ENCODE measurements at places on chromosomes 1 and 21.
A peak's percentile ranks its signal among the peaks of the same experiment; 100 is the strongest.

GRCh38 chr1:107536266-107536665 lies 395.4 kb downstream of the NTNG1 start:
- DNase-seq: no peak
- no peaks in the 10 kb centered on the region for H3K36me3 ChIP-seq
- H3K27ac ChIP-seq: no peak overlapping the region
- no peaks in the 10 kb centered on the region for H3K4me1 ChIP-seq

DNA sequence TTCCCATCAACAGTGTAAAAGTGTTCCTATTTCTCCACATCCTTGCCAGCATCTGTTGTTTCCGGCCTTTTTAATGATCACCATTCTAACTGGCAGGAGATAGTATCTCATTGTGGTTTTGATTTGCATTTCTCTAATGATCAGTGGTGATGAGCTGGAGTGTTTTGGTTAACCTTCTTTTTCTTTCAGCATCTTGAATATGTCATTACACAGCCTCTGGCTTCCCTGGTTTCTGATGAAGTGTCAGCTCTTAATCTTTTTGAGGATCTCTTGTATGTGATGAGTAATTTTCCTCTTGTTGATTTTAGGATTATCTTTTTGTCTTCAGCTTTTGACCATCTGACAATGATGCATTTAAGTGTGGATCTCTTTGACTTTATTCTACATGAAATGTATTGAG lies 133.2 kb upstream of the GRIK3 start:
- no peaks in the 10 kb centered on the region for H3K27me3 ChIP-seq
- no peak for DNase-seq
- no peak overlapping the region for H3K27ac ChIP-seq

- H3K4me3 ChIP-seq: no peak overlapping the region
- H3K4me1 ChIP-seq: no peaks in the 10 kb centered on the region
- H3K36me3 ChIP-seq: no peaks in the 10 kb centered on the region
- no peak overlapping the region for H3K27ac ChIP-seq
- H3K27me3 ChIP-seq: no peaks in the 10 kb centered on the region
These were observed 61.2 kb downstream of the AK4 start for GRCh38 chr1:65209005-65209885.

DNA sequence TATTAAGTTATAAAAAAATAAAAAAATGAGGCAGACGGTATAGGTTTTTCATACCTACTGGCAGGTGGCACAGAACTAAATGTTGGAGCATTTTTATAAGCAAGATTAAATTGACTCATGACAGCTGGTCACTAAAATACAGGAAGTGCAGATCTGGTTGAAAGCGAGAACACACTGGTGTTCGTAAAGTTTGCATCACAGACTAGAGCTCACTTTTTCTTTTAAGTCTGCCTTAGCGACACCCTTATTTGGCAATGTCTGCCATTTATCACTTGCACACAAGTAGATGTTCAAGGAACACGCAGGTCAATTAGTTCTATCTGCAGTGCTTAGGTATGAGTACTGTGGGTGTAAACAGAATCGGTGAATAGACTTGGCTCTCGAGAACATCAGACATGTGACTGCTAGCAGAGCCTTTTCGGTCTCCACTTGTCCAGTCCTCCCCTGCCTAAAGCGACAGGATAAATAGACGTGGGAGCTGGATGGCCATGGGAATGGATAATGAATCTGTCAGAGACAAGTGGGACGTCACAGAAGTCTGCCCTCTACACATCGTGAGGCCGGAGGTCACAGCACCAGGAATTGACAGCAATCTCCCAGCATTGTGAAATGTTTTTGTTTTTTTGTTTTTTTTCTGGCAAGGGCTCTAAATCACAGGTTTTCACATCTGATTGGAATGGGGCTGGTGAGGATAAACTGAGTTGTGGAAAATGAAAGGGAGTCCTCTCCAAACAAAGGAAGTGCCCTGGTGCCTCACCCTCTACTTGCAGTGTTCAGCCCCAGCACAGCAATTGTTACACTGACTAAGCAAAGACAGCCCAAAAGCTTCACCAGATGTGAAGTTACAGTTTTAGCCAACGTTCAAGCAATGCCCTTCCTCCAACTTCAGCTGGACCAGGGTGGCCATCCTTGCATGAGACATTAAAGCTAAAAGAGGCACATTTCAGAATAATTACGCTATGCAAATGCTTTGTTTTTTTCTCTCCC lies 248.9 kb downstream of the NTNG1 start:
- DNase-seq: no peak
- H3K4me1 ChIP-seq: no peaks in the 10 kb centered on the region
- no peaks in the 10 kb centered on the region for H3K36me3 ChIP-seq
- no peak overlapping the region for H3K27ac ChIP-seq

GRCh38 chr1:204032642-204033235 lies 40.2 kb upstream of the SOX13 start:
- no peak overlapping the region for H3K27ac ChIP-seq
- DNase-seq: peak; percentile 55
- peaks cover 4% of the 10 kb centered on the region for H3K27me3 ChIP-seq

DNA sequence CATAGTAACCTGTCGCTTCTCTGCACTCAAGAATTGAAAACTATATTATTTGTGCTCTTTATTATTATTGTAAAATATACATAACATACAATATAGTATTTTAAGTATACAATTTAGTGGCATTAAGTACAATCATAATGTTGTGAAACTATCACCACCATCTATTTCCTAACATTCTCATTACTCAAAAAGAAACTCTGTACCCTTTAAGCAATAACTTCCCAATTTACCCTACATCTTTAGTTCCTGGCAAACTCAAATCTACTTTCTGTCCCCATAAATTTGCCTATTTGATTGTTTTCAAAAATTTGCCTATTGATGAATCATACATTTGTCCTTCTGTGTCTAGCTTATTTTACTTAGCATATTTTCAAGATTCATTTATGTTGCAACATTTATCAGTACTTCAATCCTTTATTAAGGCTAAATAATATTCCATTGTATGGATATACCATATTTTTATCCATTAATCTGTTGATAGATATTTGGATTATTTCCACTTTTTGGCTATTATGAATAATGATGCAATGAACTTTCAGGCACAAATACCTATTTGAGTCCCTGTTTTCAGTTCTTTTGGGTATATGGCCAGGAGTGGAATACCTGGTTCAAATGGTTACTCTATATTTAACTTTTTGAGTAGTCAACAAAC lies 99.6 kb upstream of the DMRTA2 start:
- no peak for DNase-seq
- no peak overlapping the region for H3K27ac ChIP-seq
- no peak overlapping the region for H3K4me3 ChIP-seq
- no peaks in the 10 kb centered on the region for H3K27me3 ChIP-seq
- H3K36me3 ChIP-seq: peaks cover 20% of the 10 kb centered on the region

- DNase-seq: no peak
- no peak overlapping the region for H3K4me3 ChIP-seq
- H3K27ac ChIP-seq: no peak overlapping the region
- H3K27me3 ChIP-seq: peaks cover 19% of the 10 kb centered on the region
These were observed 1.3 kb upstream of the TNNT2 start for GRCh38 chr1:201378804-201379203.

GRCh38 chr1:93519199-93519829 lies 71.4 kb downstream of the FNBP1L start:
- H3K36me3 ChIP-seq: peaks cover 19% of the 10 kb centered on the region
- DNase-seq: no peak
- peak overlapping the region; percentile 40 for H3K27ac ChIP-seq
- H3K4me3 ChIP-seq: no peak overlapping the region
- no peaks in the 10 kb centered on the region for H3K4me1 ChIP-seq

Data from SK-N-SH (cell line).